ENCODE measurements at places on chromosomes 3 and 15. TPM values are rescaled to one million over a fixed set of nuclear protein-coding genes. Genes with fewer than 3 reads are reported as not detected.

GRCh38 chr3:63387568-63387967 lies 109.5 kb downstream of the SYNPR start:
- no peak for ATAC-seq

DNA sequence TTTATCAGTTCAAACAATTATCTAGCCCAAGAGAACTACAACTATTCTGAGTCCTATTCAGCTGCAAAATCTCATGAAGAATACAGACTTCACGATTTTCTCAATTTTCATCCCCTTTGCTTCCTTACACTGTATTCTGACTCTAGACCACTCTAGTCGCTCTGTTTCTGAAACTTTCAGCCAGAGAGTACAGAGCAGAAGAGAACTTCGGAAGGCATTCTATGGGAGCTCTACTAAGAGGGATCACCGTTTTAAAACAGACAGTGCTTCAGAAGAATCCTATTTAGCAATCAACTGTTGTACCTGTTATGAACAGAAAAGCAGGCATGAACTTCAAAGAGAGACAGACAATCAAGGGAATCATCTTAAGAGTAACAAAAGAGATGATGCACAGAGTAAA lies 419.4 kb downstream of the SHQ1 start:
- ATAC-seq = no peak

- ATAC-seq = no peak
Measured at GRCh38 chr15:52331490-52332240, 36.1 kb upstream of the MYO5C start.

DNA sequence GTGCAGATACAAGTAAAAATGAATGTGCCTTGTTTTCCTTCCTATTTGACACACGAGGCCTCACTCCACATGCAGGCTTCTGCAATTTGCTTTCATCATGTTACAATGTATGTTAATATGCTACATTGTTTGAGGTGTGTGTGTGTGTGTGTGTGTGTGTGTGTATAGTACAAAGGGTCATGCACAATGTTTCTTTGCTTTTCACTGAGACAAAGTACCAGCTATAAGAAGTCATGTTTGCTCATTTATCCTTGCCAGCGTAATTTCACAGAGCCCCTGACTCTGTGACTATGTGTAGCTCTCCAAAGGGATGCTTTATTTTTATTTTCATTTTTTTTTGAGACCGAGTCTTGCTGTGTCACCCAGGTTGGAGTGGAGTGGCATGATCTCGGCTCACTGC lies 38.0 kb upstream of the NEDD4 start:
- ATAC-seq = peak; percentile 70

DNA sequence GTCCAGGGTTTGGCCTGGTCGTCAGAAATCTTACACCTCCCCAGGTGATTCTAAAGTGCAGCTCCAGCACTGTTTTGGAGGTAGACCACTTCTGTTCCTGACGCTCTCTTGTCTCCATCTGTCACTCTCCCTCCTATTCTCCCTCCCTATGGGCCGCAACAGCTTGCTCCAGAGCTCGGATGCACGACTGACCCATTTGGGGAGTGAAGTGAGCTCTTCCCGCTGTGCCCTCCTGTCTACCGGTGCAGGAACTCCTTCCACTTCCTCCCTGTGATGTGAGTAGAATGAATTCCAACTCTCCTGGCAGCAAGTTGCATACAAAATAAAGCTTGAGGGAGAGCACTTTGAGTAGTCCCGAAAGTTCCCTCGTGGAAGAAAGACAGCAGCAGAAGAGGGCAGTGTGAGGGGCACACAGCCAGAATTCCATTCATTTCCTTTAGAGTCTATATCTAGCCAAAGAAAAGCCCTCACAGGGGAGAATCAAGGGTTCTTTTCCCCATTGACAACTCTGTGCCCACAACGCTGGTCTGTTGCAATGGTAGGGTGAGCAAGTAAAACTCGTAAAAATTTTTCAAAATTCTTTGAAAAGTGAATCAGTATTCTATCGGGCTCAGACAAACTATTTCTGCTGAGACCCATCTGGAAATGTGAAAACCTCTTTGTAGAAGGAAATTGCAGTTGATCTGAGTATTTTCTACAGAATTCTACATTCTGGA lies 39.9 kb upstream of the BDH1 start:
- no peak for ATAC-seq

The ZBTB20 gene
- total RNA-seq = 36.2 TPM

GRCh38 chr3:30370681-30371271 lies 235.6 kb upstream of the TGFBR2 start:
- ATAC-seq = peak; percentile 85

DNA sequence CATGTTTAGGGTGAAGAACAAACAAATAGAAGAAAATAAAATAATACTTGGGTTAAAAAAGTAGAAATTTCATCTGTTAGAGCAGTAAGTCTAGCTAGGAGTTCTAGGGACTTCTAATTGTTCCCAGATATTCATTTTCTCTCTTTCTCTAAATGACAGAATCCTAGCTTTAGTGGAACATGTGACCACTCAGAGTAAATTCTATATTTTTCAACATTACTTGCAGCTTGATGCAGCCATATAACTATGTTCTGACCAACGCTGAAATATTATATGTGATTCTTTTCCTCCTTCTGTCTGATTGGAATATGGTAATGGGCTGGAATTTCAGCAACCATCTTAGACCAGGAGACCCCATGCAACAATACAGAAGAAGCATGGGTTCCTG lies 8.1 kb downstream of the PTX3 start:
- ATAC-seq = no peak

The TYRO3 gene
- 33.2 TPM for total RNA-seq

The RRP9 gene
- total RNA-seq = 17.3 TPM

DNA sequence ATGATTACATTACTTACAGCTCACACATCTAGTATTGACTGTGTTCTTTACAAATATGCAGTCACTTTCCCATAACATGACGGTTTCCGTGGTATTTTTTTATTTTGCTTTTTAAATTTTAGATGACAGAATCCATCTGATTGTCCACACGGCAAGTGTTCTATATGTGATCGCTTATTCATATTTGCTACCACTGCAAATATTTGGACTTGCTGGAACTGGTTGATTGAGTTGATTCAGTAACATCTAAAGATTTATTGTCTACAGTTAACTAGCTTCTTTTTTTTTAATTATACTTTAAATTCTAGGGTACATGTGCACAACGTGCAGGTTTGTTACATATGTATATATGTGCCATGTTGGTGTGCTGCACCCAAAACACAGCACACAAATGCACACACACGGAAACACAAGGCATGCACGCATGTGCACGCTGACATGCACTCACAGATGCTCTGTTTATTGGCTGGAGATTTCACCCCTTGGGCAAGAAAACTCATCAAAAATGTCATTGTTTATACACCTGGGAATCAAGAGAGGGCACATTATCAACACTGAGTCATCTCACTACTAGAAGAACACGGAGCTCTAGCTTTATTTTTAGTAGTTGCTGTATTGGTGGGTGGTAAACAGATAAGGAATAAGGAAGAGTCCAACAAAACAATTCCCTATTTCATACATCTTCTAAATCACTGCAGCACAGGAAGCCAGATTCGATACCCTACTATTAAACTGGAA lies 16.4 kb downstream of the ARRDC4 start:
- ATAC-seq = no peak

The MYO5C gene
- 1.3 TPM for total RNA-seq

- peak; percentile 77 for ATAC-seq
Measured at GRCh38 chr3:191959876-191960413, 499.0 kb downstream of the PYDC2 start.

The TNFSF10 gene
- not detected for total RNA-seq

GRCh38 chr15:97406841-97407240 lies 553.7 kb upstream of the ARRDC4 start:
- ATAC-seq = no peak

The TMEM108 gene
- 3.0 TPM for total RNA-seq

The DNAH12 gene
- total RNA-seq = 0.50 TPM

GRCh38 chr3:50124800-50125178 lies 30.3 kb upstream of the SEMA3F start:
- peak; percentile 3 for ATAC-seq

DNA sequence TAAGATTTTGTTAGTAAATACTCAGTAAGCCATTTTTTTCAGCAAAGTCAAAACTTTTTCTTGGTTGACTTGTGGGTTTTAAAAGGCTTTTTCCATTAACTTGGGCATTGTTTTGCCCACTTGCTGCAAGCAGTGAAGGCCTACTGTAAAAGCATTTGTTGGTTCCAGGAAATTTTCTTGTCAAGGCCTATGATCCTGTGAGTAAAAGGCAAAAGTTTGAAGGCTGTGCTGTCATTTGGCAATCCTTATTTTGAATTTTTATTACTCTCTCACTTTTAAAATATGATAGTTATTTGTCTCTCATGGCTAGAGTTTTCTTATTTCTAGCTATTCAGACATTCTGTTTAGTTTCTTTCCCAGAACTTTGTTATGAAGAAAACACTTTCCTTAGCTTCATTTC lies 13.0 kb downstream of the P2RY12 start:
- ATAC-seq = no peak

DNA sequence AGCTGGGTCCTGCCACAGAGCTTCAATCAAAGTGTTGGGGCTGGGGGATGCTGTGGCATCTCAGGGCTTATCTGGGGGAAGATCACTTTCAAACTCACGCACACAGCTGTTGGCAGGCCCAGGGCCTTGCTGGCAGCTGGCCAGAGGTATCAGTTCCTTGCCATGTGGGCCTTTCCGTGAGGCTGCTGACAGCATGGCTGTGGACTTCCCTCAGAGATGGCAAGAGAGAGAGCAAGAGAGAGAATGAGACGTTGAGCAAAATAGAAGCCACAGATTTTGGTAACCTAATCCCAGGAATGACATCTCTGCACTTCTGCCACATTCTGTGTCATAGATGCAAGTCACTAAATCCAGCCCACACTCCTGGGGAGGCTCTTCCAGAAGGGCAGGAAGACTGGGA lies 91.0 kb downstream of the TPRG1 start:
- ATAC-seq = no peak

GRCh38 chr3:81245043-81245442 lies 516.4 kb downstream of the GBE1 start:
- no peak for ATAC-seq

The KBTBD8 gene
- 7.0 TPM for total RNA-seq

The CHST2 gene
- 33.3 TPM for total RNA-seq

DNA sequence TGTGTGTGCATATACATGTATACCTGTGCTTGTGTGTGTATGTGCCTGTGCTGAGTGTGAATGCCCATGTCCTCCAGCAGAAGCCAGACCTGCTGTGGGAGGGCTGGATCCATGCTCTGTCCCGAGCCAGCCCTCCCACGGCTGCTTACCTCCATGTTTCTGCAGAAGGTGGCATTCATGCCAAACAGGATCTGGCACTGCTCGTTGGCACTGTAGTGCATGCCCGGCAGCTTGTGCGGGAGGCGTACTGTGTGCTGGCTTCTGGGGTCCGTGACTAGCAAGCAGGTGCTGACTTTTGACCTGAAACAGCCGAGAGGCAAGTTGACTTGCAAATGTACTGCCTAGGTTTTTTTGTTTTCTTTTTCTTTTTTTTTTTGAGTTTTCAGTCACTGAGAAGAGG lies 189.3 kb downstream of the ADAMTS17 start:
- ATAC-seq = no peak

DNA sequence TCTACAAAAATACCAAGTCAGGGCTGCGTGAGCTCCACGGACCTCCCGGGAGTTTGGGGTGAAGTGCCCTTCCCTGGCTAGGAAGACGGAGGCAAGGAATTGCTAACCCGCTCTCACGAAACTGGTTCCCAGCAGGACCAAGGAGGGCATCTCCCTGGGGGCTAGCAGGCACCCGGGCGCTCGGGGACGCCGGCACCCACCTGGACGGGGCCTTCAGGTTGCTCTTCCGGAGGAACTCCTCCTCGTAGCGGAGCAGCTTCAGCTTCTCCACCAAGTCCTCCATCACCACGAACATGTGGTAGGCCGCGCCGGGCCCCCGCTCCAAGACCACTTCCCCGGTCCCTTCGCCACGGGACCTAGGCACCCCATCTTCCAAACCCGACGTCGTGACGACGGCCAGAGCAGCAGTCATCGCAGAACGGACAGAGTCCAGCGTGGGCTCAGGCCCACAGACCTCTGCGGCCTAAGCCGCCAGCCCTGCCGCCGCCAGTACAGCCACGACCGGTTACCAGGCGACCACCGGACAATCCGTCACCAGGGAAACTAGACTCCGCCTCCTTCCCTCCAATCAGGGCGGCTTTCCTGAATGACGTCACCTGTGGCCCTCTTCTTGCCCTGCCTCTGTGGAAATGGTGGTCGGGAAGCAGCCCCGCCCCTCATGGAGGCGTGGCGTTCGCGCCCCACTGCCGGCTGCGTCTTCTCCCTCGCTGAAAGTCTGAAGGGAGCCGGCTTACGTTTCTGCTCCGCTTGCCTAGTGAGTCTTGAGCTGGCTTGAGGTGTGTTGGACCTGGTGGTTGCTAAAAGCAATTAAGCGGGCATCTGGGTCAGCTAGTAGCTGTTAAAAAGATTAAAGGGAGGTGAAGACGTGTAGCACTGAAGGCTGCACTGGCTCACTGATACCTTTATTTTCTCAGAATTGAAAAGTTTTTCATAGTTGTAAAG lies at the start of gene IFT57:
Gene IFT57 (minus strand): TSS at position 514 of the 942 bp plus-strand sequence. CDS start 102 bp downstream, at position 412.
- peak; percentile 96 for ATAC-seq

The FAM98B gene
- 8.4 TPM for total RNA-seq

GRCh38 chr3:101966226-101966625 lies 116.9 kb downstream of the NFKBIZ start:
- no peak for ATAC-seq

DNA sequence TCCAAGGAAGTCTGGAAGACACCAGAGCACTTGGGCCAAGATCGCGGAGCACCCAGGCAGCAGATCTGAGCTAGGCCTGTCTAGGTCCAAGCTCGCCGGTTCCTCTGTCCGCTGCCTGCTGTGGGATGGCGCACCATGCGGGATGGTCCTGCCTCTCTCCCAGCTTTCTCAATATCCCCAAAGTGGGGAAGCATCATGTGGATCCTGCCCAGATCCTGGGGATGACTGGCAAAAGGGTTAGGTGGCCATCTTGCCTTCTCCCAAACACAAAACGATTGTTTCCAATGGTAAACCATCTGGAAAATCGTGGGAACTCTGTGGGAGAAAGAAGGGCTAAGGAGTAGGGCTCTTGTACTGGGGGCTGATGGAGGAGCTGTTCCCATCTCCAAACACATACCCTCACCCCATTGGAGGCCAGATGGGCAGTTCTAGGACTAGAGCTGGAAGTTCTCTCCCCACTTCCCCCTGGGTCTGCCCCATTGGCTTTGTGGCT lies 8.9 kb downstream of the PRKCD start:
- no peak for ATAC-seq

- no peak for ATAC-seq
Measured at GRCh38 chr3:32436816-32437189, 45.1 kb downstream of the CMTM7 start.

GRCh38 chr15:58877999-58878825 lies 55.3 kb downstream of the SLTM start:
- no peak for ATAC-seq

The ZNF774 gene
- 3.9 TPM for total RNA-seq

The ROBO2 gene
- total RNA-seq = 47.7 TPM

DNA sequence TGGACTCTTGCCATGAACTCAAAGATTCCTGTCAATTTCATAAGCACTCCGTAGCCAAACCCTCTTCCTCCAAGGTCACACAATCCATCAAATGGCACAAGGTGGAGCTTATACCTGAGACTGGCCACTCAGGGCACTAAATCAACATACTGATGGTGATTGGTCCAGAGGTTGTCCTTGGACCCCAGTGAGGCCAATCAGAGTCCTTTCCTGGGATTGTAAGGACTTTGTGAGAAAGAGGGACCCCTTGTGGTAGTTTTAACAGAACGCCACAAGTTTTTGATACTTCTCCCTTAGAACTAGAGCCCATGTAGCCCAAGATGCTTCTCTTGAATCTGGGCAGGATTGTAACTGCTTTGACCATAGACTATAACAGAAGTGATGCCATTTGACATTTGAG lies 44.4 kb upstream of the LARS2 start:
- ATAC-seq = no peak

The GNB4 gene
- total RNA-seq = 12.2 TPM

Data from motor neuron (in vitro differentiated cells).